ENCODE measurements at places on chromosomes 2 and 18.

GRCh38 chr18:7812431-7813063 lies 245.4 kb downstream of the PTPRM start:
- DNase-seq, result no peak

- peak; percentile 76 for DNase-seq
These were observed 51.8 kb upstream of the CYRIA start for GRCh38 chr2:16717477-16717876.

DNA sequence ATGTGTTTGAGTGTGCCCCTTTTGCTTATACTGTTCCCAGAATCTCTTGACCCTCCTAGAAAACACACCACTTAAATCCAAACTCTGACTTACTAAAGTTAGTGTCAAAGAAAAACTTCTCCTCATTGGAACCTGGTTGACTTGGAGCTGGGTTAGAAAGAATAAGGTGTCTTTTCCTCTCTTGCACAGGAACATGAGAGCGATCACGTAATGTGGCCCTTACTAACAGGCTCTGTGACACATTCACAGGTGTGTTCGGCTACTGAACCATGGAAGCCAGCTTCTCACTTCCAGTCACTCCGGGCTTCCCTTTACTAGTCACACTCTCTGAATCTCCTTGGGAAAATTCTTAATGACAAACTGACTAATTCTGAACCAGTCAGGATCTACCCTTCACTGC lies 5.4 kb upstream of the POU3F3 start:
- DNase-seq, result no peak

GRCh38 chr2:218367415-218368149 lies 10.9 kb downstream of the CATIP start:
- DNase-seq, result peak; percentile 84

GRCh38 chr18:65429601-65430000 lies 321.2 kb upstream of the CDH7 start:
- no peak for DNase-seq

- no peak for DNase-seq
These were observed 118.6 kb upstream of the CDC42EP3 start for GRCh38 chr2:37790019-37790418.

GRCh38 chr2:156322051-156322685 lies 10.4 kb downstream of the NR4A2 start:
- no peak for DNase-seq

GRCh38 chr2:240435457-240435947 lies at the start of gene GPC1:
Gene GPC1, plus strand, starts transcription at chr2:240435663. Its CDS starts 256 bp downstream, at chr2:240435919.
- peak; percentile 78 for DNase-seq

DNA sequence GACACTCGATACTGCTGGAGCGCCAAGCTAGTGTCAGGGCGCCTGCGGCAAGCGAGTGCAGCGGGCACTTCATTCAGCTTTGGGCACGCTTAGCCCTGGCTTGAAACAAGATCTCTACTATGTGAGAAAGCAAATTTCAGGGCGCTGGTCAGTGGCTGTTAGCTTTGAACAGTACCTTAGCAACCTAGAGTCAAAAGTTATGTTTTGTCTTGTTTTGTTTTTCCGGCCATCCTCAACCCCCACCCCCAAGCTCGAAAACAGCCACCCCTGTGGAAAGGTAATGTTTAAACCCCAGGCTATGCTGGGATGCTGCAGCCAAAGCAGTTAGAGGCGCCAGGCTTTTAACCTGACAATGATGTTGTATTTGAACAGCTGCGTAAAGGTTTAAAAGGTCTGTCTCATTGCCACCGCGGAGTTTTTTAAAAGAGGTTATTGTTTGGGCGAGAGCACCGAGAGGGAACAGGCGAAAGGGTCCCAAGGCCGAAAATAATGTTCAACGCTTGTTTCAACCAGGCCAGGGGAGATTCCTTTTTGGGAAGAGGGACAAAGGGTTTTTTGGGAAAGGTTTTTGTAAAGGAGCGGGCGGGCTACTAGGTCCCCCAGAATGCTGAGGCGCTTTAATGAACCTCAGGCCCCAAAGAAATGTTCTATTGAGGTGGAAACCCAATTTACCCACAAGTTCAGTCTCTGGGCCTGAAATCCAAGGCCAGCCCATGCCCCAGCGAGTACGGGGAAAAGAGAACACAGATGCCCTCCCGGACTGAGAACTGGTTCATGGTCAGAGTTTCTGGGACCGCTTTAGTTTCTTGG lies 2.3 kb upstream of the HOXD10 start:
- no peak for DNase-seq

DNA sequence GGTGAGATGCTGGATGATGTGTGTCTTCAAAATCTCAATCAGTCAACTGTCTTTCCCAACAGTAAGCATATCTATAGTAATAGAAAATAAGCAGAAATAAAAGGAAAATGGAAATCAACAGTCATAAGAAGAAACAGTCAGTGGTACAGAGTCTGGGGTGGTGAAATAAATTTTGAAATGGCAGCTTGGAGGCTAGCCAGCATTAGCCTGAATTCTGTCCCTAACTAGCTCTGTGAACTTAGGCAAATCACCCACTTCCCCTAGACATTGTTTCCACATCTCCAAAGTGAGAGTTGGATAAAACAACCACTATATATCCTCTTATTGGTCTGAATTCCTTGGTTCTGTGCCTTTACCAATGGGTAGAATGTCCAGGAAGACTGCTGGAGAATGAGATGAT lies 189.7 kb upstream of the REV1 start:
- DNase-seq, result no peak

DNA sequence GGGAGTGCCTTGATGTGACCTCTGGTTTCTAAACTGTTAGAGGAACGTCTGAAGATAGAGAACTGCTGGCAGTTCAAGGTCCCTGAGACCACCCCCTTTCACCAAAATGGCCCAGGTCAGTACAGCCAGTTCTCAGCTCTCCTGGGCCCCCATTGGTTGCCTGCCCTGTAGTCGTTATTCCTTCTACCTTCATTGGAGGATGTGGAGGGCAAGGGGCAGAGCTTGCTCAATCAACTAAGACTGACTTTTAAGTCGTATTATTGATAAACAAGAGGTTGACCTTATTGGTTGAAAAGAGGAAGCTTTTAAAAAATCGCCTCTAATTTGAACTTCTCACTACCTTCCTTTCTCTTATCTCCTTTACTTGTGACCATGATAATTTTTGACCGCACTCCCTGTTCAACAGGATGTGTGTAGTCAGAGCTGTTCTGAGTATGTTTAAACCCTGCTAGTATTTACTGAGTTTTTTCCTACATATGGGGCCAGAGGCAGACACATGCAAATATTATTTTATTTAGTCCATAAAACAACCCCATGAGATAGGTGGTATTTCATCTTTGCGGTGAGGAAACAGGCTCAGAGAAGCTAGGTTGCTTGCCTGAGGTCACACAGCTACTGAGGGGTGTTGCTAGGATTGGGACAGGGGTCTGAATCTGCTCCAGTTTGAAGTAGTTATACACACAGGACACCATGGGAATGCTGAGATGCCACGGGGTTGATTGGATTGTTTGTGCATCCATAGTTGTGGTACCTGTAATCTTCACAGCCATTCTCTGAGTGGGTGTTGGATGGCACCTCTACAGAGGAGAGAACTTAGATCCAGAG lies 65.9 kb downstream of the TMEM247 start:
- no peak for DNase-seq

DNA sequence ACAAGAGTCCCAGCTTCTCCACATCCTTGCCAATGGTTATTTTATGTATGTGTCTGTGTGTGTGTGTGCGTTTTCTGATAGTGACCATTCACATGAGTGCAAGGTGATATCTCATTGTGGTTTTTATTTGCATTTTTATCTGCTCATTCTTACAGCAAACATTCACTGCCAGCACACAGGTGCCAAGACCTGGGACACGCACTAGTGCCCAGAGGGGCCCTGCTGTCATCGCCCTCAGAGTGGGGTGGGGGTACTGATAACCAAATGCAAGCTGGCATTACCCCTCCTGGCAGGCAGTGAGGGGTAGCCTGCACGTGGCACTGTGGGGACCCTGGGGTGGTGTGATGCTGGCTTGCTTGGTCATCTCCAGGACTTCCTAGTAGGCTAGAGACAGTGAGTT lies 285.4 kb downstream of the LPIN1 start:
- DNase-seq, result no peak

DNA sequence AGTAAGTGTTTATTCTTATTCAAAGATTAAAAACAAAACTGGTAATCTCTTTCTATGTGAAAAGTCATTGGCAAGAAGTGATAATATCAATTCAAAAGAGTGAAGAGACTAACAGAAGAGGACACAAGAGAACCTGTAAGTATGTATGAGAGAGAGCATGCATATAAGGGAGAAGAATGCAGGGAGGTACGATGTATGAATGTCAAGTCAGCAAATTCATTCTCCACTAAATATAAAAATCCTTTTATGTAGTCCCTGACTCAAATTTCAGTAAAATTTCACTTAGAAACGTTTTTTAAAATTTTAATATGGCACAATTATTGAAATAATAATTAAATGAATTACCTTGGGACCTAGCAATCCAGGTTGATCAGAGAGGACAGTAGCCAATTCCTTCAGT lies 55.3 kb downstream of the NCKAP1 start:
- no peak for DNase-seq

DNA sequence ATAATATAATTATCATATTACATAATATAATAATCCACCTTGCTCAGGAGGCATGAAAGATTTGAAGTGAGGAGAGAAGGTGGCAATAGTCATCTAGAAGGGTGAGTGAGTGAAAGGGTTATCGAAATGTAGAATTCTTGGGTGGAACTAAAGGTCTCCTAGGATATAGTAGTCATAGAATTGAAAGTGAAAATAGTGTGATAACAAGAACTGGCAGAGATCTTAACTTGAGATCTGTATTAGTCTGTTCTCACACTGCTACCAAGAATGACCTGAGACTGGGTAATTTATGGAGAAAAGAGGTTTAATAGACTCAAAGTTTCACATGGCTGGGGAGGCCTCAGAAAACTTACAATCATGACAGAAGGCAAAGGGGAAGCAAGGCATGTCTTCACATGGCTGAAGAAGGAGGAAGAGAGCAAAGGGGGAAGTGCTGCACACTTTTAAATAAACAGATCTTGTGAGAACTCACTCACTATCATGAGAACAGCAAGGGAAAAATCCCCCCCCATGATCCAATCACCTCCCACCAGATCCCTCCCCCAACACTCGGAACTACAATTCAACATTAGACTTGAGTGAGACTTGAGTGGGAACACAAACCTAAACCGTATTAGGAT lies 351.5 kb downstream of the NR4A2 start:
- no peak for DNase-seq

DNA sequence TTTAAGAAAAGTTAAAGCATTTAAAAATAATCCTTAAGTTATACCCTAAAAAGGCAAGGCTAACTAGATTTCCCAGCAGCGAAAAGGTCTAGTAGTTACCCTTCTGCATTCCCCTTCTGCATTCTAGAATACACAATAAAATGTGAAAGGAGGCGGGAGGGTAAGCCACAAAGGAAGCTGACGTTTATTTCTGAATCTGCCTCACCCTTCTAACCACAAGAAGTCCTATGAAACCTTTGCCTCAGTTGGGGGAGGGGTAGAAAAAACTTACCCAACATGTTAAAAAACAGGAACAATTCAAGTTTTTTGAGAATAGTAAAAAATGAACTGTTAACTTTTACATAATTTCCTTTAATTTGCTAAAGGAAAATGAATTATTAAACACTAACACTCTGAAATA lies 11.3 kb downstream of the STK17B start:
- DNase-seq, result peak; percentile 85

GRCh38 chr2:227450926-227451654 lies 20.9 kb upstream of the AGFG1 start:
- no peak for DNase-seq

- no peak for DNase-seq
These were observed 94.3 kb downstream of the ZFP36L2 start for GRCh38 chr2:43131890-43132682.

DNA sequence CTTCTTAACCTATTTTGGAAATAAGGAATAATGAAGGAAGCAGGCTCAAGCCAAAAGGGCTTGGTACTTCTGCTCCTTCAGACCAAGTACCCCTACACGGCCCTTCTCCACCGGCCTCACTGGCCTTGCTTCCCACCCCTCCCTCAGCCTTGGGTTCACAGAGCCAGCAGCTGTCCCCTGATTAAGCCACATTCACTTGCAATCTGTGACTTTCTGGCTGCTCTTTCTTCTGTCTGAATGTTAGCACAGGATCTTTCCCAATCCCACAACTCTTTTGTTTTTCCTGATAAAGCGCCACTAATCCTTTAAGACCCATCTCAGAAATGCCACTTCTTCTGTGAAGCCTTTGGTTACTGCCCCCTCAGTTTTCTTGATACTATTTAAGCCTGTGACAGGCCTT lies 52.4 kb downstream of the REEP1 start:
- DNase-seq, result peak; percentile 42

- DNase-seq, result peak; percentile 36
These were observed 14.3 kb downstream of the C2orf76 start for GRCh38 chr2:119352357-119352756.

DNA sequence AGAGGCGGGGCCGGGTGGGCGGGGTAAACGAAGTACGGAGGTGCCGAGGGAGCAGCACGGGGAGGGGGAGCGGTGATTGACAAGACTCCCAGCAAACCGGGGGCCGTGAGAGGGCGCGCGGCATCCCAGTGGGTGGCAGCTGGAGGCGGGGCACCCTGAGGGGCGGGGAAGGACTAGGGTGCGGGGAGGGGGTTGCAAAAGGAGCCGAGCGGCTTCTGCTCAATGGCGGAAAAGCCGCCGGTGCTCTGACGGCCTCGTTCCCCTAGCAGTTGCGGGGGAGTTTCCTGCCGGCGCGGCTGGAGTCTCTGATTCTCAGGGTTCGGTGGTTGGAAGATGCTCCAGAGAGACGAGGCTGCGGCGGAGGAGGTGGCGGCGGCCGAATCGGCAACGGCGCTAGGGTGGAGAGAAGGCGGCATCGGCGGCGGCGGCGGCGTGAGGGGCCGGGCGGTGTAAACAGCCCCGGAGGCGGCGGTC lies at the start of gene PPM1B:
Gene PPM1B (plus strand): TSS at position 195 of the 474 bp plus-strand sequence. CDS start 32,325 bp downstream, outside the sequence.
- DNase-seq, result no peak

DNA sequence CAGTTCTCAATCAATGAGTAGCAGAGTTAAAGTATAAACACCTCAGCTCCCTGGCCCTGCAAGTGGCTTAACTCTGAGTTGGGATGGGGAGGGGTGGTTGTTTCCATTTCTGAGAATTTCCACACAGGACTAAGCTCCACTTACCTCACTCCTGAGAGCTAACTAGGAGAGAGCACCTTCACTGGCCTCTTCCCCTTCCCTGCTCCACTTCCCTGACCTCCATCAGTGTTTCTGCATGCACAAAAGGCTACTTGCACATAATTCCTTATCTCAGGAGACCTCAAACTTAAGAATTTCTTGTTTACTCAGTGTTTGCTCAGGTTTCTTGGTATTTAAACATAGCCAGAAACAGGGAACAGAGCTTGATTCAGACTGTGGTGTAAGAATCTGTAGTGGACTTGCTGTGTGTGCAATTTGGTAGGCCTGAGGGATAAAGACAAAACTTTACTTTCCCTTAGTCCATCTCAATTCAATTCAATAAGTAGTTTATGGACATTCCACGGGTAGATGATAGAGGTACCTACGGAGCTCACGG lies 97.2 kb downstream of the PID1 start:
- DNase-seq, result no peak

DNA sequence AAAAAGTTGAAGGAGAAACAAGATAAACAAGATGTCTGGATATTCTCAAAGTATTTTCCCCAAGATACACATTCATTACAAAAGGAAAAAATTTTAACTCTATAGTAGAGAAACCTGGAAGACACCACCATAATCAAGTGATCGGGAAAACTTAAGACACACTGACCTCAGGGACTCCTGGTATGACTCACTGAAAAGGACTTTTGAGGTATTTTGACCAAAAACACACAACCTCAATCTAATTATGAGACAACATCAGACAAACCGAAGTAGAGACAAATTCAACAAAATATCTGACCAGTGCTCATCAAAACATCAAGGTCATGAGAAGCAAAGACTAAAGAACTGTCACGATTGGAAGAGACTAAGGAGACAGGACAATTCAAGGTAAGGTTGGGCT lies 34.7 kb downstream of the LPIN2 start:
- DNase-seq, result no peak

All from mesendoderm (in vitro differentiated cells).